ENCODE measurements at places on chromosomes 2 and 18. TPM values are rescaled to one million over a fixed set of nuclear protein-coding genes. Genes with fewer than 3 reads are reported as not detected.

DNA sequence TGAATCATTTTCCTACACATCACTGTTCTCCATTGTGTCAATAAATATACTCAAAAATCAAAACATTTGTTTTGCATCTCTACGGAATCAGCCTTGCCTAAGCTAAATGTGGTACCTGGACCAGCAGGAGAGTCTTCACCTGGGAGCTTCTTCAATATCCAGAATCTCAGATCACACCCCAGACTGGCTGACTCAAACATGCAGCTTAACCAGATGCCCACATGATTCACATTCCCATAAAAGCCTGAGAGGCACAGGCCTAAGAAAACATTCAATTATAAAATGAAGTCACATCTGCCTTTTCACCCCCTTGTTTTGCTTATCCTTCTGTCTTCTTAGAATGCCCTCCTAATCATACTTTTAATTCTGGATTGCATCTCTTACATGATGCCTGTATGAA, 1045.5 kb upstream of the NXPH2 start:
- DNase-seq, result no peak

DNA sequence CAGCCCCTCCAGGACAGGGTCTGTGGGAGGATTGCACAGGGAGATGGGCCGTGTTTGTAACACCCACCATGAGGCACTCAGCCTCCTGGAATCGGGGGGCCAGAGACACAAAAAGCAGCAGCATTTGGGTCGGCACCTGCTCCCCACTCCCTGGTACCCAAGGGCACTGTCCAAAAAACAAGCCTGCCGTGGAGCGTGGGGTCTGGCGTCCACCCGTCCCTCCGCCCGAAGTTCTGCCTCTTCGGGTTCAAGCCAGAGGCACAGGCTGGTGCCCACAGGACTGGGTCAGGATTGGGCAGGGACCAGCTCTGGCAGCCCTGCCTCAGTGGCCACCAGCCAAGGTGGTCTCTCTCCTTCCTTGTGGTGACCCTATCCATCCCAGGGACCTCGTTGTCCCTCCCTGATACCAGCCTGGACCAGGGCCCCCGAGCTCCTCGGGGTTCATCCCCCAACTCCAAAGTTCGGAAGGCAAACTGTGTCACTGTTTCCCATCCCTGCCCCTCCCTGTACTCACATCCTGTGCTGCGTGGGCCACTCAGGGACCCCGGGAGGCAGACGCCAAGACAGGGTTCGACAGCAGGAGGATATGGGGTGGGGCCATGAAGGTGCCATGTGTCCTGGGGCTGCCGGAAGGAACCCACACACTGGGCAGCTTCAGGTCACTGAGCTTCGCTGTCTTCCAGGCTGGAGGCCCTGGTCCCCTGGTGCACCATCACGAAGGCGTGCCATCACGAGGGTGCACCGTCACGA, 126.0 kb upstream of the HDAC4 start:
- no peak for DNase-seq

- no peak for DNase-seq
Observed at GRCh38 chr18:63480915-63481314, 4.2 kb downstream of the SERPINB5 start.

The ROCK1 gene
- polyA plus RNA-seq, result 33.5 TPM

The RAB1A gene
- polyA plus RNA-seq, result 118 TPM

GRCh38 chr2:213688133-213688532, 403.9 kb downstream of the SPAG16 start:
- no peak for DNase-seq

DNA sequence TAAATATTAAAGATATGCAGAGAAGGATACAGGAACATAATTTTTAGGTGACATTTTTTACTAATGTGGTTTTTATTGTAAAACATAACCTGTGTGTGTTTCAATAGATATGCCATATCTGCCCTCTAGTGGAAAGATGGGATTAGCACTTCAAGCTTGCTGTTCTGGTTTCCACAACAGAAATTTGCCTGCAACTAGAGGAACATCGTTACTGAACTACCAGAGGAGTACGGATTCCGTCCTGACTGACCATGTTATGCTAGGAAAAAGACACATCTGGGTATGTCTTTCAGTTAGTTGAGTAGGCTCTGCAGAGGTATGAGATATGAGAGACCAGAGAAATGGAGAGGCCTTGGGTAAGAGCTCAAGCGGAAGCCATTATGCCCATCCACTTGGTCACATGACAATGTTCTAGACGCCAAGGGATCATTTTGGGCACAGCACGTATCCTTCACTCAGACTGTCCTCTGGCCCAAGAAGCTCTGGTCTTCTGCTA, 104.9 kb downstream of the MBD2 start:
- DNase-seq, result peak; percentile 20

GRCh38 chr2:172465417-172466334, 38.3 kb downstream of the ITGA6 start:
- peak; percentile 62 for DNase-seq

DNA sequence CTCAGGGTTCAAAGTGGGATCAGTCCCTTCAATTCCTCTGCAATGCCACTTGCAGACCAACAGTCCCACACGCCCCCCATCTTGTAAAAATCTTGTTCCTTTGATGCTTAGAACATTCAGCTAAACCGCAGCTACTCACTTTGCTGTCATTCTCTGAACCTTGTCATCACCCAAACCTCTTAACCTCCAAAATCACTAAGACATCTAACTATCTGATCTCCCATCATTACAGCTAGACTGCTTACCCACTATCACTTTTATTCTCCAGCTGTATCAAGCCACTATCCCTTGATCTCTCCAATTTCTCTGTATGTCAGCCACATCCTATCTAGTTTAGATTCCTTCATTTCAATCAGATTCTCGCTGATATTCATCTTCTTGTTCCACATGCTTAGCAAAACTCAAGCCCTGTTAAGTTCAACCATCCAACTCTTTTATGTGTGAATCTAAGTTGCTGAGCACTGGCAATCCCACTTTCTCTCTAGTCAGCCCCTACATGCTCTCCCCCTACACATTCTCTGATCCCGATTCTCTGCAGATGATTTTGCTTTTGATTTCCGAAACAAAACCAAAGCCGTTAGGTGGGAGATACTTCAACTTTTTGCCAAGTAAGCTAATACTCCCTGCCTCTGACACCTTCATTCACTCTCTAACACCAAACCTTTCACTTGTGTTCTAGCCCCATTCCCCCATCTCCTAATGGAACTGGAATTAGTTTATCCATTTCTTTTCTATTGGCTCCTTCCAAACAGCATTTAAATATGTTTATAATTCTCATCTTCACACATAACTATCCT, 4.6 kb downstream of the GTF3C2 start:
- DNase-seq, result no peak

DNA sequence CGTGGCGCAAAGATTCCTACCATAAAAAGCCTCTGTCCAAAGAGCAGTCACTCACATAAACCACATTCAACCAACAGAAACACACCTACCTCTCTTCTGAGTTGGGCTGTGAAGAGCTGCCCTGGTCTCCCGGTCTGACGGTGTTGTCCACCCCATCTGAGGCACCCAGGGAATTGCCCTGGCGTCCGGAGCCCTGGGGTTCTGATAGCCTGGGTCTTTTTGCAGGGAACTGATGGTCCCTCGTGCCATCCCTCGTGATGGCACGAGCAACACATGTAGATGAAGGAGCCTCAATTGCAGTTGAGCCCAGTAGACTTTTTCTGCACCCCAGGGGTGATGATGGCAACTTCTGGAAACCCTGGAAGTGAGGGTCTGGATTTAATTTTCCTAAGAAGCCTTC, 13.8 kb downstream of the HJURP start:
- no peak for DNase-seq

The LHCGR gene
- 0.15 TPM for polyA plus RNA-seq

DNA sequence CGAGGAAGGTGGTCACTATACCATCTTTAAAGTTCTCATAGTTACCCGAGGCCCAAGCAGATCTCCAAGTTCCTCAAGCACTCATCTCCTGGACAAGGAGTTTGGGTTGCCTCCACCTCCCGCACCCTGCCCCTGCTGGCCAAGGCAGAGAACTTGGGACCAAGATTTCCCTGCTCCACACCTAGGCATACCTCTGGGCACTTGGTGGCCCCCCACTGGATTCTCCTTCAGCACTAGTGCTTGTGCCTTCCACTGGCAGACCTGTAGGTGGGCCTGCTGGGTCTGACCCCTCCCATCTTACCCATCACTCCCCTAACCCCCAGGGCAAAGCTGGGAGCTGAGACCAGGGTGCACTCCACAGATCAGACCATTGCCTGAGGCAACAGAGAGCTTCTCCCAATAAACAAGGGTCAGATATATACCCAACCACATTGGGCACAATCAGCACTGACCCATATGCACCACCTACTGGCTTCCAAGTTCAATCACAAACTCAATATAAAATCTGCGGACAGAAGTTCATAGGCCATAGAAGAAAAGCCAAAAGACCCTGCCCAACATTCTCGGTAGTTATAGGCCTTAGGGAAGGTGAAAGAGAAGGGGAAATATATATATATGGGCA, 244.2 kb downstream of the EXOC6B start:
- DNase-seq, result no peak

The FAM237A gene
- not detected for polyA plus RNA-seq
